ENCODE measurements at places on chromosomes 2 and 18.

GRCh38 chr2:219664944-219665343 is 37.5 kb downstream of the SLC4A3 start:
- DNase-seq: no peak

GRCh38 chr2:142395291-142395690 is 264.5 kb upstream of the LRP1B start:
- no peak for DNase-seq

DNA sequence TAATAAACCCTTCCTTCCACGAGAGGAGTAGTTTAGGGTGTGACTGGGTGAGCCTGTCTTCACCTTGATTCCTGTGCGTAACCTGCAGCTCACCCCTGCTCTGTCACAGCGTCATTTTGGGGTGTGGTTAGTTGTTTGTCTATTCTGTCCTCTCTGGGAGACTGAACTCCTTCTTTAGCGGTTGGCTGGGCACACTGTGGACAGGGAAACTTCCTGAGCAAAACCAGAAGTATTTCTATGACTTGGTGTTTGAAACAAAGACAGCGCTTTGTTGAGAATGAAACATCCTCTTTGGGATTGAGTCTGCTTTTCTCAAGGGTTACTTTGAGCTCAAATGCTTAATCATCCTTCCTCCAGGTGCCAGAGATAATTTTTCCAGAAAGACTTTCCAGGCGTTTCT is 270.7 kb downstream of the HRH4 start:
- DNase-seq: no peak

DNA sequence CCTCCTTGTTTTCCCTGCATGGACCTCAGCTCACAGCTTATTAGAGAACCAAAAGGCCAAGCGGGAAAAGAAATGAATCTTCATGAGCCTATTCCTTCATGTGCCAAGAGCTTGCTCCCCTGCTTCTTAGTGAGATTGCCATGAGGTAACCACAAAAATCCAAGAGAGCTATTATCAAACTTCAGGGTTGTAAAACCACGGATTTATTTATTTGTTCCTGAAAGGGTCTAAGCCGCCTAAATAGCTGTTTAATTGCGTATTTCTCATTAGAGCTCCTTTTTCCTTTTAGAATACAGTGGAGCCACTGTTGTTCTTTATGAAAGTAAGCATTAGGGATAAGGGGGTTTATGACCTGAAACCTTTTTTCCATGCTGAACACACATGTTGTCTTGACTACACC is 58.0 kb downstream of the SRD5A2 start:
- DNase-seq: no peak

Data from T1000 (cell line).